ENCODE measurements at places on chromosomes 12 and 14.

- no peak for DNase-seq
Observed at GRCh38 chr14:60651796-60652673, 2.8 kb upstream of the SIX1 start.

DNA sequence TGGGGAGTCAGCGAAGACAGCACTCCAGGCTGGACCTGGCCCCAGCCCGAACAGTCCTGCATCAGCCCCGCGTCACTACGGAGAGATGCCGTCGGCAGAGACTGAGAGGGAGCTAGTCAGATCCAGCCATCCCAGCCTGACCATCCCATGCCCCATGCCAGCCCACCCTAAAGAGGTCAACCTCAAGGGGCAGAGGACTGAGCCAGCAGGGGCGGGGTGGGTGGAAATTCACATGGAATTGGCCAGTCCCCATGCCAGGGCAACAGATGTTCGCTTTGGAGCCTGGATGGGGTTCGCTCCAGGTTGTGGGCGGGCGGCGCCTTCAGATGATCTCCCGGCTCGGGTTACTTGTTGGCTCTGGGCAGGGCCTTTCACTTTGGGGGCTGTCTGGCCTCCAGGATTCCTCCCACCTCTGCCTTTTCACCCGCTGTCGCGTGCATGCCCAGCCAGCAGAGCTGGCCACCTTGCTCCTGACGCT lies 154.3 kb downstream of the TSPAN9 start:
- DNase-seq, result no peak

GRCh38 chr14:73567951-73568885 lies 795 bp upstream of the ACOT2 start:
- DNase-seq, result peak; percentile 33

DNA sequence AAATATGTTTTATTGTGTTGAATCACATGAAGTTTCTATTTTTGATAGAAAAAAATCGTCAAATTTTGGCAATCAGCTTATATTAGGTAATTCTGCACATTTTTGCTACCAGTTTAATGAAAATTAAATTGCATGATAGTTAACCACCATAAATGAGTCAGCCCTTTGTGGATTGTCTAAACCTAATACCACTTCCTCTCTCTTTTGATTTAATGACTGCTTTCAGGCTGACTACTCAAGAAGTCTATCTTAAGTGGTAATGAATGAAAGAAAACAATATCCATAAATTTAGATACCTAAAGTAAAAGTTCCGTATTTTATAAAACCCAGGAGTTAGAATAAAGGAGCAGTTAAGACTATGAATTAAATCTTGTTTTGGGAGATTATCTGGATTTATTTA lies 450.5 kb downstream of the TMEM117 start:
- DNase-seq, result peak; percentile 47

GRCh38 chr14:44981198-44981597 lies 19.2 kb downstream of the TOGARAM1 start:
- DNase-seq, result no peak

GRCh38 chr14:68713782-68714181 lies 79.1 kb downstream of the ZFP36L1 start:
- DNase-seq, result no peak

- DNase-seq, result no peak
Observed at GRCh38 chr12:95231190-95231589, 13.6 kb downstream of the VEZT start.

DNA sequence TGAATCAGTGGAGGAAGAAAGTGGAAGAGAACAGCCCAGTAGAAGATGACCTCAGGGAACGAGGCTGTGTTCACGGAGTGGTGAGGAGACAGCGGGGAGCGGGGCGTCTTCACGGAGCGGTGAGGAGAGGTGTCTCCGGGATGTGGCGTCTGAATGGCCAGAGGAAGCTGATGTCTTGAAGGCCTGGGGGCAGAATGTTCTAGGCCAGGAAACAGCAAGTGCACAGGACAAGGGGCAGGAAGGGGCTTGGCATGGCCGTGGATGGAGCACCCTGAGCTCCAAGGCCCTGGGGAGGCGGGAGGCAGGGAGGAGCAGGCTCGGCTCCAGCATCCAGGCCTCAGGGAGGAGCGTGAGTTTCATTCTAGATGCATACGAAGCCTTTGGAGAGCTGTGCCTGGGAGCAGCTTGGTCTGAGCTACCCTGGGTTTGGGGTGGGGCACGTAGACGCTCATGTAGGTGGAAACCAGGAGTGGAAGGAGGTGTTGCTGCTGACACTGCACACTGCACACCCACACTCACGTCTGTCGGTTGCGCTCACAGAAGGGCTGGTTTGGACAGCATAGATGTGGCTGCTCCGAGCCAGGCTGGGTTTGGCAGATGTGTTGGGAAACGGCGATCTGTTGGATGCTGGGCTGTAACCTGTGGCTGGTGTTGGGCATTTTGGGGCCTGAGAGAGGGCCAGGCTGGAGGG lies 131.6 kb downstream of the ADGRD1 start:
- no peak for DNase-seq

DNA sequence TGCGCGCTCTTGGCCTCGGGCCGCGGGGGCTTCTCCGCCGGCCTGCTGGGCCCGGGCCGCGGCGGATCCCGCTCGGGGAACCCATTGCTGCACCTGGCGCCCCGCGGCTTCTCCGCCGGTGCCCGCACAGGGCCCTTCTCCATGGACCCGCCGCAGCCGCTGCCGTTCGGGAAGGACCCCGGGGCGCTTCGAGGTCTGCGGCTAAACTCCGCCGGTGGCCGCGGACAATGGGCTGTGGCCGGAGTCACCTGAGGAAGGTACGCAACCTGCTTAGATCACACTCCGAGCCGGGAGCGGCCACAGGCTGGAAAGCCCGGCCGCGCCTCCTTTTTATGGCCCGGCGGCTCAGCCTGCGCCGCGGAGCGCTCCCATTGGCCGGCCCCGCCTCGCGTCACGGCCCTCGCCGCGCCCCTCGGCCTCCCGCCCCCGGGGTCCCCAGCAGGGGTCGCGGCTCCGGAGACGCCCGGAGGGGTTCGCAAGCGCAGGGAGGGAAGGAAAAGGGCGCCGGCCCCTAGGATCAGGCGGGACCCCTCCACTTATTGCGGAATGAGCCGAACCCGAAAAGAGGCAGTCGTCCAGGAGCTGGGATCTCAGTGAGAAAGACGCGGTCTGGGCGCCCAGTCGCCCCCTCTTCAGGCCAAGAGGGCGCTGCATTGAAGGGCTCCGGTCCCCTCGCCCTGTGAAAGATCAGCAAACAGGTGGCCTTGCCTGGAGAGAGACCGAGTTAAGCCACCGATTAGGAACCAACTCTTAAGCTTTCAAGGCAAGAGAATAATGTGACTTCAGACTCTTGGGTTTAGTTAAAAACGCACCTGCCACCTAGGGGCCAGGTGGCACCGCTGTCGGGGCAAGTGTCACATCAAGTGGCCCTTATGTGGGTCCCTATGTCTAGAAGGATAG lies at the start of gene GCH1:
TSS of gene GCH1 (minus strand) at position 306 of the 900 bp plus-strand sequence. CDS start at position 143, 163 bp downstream.
- DNase-seq, result no peak

DNA sequence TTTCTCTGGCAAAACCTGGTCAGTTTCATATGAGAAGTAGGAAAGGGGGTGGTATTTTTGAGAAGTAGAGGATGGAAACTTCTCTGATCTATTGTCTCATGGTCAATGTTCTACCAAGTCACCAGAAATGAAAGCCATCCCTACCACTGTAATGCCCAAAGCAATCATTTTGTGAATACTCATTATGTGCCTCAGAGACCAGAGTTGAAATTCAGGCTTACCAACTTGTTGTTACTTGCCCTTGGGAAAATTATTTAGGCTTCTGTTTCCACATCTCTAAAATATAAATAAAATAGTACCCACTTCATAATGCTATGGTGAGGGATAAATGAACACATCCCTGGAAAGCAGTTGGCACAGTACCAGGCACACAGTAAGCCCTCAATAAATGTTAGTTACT lies 723.7 kb upstream of the TBX3 start:
- DNase-seq, result no peak

GRCh38 chr14:100979780-100980179 lies 76.3 kb upstream of the RTL1 start:
- DNase-seq, result peak; percentile 68

- DNase-seq, result no peak
Observed at GRCh38 chr12:95922231-95922630, 20.2 kb downstream of the CCDC38 start.

DNA sequence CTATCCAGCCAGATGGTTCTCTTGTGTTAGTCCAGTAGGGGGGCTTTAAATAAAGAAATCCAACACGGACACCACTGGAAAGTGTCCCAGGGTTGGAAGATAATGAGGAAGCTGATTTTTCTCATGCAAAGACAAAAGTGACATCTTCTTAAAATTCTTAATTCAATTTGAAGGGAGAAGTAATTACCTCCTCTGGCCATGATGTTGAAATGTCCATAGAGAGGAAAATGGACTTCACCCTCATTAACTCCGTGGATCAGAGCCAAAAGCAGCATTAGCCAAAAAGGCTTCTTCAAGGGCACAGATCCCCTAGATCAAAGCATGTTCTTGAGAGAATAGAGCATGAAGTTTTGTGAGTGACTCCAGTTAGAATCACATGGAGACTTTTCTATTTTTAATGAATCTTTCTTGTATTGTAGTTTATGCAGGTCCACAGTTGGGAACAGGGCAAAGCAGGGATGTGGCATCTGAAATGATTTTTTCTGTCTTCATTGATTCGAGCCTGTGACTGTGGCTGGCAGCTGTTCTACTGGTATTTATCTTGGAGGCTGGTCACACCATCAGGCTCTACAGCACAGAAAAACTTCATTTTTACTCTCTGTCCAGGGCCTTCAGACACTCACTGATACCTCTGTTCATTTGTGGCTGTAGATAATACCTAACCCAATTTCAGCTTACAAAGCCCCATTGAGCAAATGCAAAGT lies 1002.5 kb downstream of the AACS start:
- DNase-seq, result no peak

GRCh38 chr14:99128185-99128584 lies 143.8 kb downstream of the BCL11B start:
- no peak for DNase-seq

DNA sequence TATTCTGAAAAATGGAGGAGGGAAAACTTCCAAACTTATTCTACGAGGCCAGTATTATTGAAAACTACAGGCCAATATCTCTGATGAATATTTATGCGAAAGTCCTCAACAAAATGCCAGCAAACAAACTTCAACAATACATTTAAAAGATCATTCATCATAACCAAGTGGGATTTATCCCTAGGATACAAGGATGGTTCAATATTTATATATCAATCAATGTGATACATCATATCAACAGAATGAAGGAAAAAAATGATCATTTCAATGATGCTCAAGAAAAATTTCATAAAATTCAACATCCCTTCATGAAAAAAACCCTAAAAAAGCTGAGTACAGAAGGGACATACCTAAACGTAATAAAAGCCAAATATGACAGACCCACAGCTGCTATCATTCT lies 45.9 kb upstream of the LMNTD1 start:
- no peak for DNase-seq

- DNase-seq, result no peak
Observed at GRCh38 chr14:102821252-102821651, 44.0 kb downstream of the TRAF3 start.

DNA sequence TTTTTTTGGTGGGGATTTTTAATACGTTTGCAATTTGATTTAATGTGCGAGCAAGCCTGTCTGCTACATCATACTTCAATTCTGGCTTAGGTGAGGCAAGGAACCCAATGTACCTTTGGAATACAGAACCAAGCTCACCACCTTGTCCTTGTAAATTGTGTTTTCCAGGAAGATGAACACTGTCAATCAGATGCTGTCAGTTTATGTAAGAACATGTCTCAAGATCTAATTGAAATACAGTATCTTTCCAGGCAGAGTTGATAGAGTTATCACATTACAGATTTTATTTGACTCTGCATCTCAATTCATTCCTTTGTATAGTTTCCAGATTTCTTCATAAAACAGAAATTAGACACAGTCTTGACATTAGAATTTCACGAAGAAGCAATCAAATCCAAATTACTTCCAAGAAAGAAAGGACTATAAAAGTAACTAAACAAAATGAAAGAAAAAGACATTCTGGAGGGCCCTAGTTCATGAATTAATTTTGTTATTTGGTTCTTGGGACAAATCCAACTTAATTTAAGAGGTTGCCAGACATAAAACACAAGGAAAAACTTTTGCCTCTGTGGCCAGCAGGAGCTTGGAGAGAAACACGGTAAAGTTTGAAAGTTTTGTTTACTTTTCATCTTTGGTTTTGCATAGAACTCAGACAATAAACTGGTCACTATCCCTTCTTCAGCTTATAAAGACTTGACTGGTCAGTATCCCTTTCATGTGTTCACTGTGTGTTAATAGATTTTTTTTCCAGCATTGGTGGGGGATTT lies 16.4 kb upstream of the MED13L start:
- no peak for DNase-seq

DNA sequence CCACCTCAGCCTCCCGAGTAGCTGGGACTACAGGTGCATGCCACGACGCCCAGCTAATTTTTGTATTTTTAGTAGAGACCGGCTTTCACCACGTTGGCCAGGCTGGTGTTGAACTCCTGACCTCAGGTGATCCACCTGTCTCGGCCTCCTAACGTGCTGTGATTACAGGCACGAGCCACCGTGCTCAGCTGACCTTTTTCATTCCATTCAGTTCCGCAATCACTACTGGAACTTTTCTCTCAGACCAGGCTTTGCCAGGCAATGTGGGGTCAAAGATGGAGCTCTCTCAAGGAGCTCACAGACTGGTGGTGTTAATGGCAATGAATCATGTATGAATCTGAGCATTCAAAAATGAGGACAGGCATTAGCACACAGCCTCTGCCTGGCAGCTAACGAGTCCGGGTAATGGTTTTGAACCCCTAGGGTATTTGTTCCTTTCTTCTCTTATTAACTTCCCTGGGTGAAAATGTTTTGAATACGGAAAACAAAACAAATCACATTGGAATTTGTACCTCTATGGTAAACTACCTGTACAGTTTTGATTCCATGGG lies 9.4 kb upstream of the TCHP start:
- DNase-seq, result no peak

- DNase-seq, result no peak
Observed at GRCh38 chr14:87935886-87936285, 57.1 kb downstream of the GALC start.

DNA sequence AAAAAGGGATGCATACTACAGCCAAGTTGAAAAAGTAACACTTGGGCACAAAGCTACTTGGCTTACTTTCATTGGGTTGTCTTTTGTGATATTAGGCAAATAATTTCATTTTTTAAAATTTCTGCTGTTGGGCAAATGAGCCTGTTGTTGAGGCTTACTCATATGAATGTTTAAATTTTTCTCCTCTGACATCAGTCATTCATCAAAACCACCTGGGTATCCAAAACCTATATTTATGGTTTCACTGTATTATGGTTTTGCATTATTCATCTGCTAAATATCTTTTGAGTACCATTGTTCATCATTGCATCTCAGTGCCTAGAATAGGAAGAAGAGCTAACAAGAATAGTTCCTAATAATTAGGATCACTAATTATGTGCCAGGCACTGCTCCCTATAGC lies 28.1 kb downstream of the DYRK2 start:
- peak; percentile 36 for DNase-seq

DNA sequence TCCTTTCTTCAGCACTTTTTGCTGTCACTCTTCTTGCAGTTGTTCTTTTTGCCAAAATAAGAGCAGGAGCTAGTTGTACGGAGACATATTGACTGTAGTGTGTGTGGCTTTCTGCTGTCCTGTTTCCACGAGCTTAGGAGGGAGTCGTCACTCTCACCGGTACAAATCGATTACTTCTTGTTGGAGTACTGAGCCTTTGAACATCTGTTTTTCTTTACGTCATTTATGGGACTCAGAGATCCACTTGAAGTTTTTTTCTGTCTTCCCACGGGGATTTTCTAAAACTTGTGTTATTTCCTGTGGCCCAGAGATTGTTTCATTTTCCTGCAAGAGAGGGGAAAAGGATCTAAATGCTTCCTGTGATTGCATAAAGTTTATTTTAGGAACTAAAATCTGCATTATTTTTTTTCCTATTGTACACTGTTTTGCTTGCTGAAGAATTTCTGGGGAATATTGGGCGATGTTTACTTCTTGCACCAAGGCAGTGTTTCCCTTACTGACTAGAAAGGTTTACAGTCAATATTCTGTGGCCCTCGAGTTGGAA lies 199.8 kb upstream of the ARHGAP5 start:
- DNase-seq, result peak; percentile 55
